MG63 (cell line): ENCODE measurements at places on chromosomes 2 and 18. TPM values are rescaled to one million over a fixed set of nuclear protein-coding genes. Genes with fewer than 3 reads are reported as not detected.
A peak's percentile ranks its signal among the peaks of the same experiment; 100 is the strongest.

DNA sequence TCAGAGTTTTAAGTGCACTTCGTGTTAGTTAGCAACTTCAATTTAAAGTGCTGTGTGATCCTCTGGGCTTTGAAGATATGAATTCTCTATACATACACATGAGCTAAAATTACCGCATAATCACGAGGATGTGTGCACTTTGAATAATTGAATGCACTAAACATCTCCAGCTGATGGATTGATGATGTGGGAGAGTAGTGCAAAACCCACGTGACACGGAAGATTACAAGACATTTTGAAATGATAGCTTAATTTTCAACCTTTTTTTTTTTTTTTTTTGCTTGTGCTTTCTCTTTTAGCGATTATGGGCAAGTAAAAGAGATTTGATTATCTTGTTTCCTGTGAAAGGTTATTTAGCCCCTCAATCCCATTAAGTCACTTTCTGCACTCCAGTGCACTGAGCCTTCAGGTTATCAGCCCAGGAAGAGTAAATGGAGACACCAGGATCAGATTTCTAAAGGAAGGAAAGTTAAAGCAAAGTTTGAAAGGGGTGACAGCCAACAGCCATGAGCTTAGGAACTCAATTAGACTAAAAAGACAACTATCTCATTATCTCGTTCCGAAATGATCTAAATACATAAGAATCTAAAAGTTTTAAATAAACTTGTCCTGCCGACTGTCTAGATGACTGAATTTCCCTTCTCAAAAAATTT is 81.6 kb downstream of the CDK15 start:
- DNase-seq: no peak

DNA sequence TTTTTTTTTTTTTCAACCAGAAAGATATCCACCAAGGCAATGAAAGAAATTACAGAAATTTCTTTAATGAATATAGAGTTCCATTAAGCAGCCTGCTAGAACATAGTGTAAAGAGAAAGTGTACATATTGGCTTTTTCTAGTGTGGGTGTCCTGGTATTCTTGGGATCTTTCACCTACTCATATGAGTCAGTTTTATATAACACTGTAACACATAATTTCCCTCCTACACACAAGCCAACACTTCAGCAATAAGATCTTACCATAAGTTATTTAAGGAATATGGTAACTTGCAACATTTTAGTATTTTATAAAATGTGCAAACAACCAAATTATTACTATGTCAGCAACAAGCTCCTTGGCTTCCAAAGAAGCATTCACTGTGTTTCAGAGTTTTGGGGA is 59.9 kb downstream of the ZRANB3 start:
- DNase-seq: no peak

GRCh38 chr2:5766056-5766455 is 73.9 kb downstream of the SOX11 start:
- peak; percentile 33 for DNase-seq

VIL1 gene
- total RNA-seq: not detected in 2 replicates

- DNase-seq: no peak
These were observed 39.5 kb downstream of the SFXN5 start for GRCh38 chr2:73031725-73032701.

DNA sequence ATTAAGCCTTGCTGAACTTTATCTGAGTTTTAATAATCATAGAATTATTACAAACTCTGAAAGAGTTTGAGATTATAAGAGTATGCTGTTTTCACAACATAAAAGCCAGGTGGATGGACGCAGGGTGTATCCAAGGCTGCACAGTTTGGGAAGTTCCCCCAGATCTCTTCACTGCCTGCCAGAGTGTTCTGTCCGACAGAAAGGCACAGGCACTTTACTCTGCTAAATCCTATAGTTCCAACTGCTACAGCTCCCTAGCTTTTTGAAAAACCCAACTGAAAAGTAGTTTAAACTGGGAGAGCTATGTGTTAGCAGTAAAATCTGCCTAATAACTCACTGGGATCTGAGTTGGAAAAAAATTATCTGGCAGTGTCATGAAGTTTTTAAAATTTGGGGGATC is 38.0 kb downstream of the MFSD6 start:
- no peak for DNase-seq

- DNase-seq: no peak
These were observed 109.0 kb upstream of the BZW1 start for GRCh38 chr2:200702646-200703118.

CCDC102B gene
- total RNA-seq: 1.6 and 2.2 TPM in 2 replicates
